ENCODE measurements at places on chromosomes 6 and 20.

- no peak for DNase-seq
These were observed 18.3 kb upstream of the CITED2 start for GRCh38 chr6:139392794-139393193.

- DNase-seq: no peak
These were observed 51.1 kb downstream of the PPP1R16B start for GRCh38 chr20:38856570-38856969.

- DNase-seq: no peak
These were observed 78.5 kb downstream of the NFATC2 start for GRCh38 chr20:51463998-51464397.

DNA sequence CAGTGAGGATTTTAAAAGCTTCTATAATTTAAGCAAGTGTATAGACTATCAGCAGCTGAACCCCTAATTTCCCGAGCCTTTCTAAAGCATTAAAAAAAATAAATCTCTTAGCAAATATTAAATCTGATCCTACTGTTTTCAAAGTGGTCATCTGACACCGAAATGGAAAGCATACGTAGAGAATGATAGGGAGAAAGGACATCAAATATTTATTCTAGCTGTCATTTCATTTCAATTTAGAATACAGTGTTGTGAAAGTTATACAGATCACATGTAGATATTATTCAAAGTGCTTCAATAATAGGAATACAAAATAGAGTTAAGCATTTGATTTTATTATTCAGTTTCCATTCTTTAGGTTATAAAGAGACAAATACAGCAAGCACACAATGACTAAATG lies 61.9 kb upstream of the PKIB start:
- DNase-seq: no peak

- no peak for DNase-seq
These were observed 127.9 kb downstream of the CDK19 start for GRCh38 chr6:110687326-110687725.

DNA sequence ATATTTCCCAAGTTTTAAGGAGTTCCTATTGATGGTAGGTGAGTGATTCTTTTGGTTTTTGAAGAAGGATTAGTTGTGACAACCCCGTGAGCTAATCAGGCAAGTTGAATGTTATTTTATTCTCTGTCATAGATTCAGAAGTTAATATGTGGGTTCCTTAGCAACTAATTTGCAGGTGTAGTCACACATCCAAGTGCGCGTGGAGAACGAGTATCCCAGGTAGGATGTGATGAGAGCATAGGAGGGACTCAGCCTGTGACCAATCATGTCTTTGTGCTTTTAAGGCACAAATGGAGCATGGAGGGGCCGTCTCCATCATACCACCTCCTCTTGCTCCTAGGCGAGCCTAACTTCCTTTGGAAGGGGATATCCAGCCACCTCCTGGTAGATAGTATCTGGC lies 41.1 kb downstream of the PPP1R14C start:
- no peak for DNase-seq

All from SW480 (cell line).